ENCODE measurements at places on chromosomes 5 and 9.

- DNase-seq, result no peak
These were observed 689 bp downstream of the CNTRL start for GRCh38 chr9:121075251-121076036.

DNA sequence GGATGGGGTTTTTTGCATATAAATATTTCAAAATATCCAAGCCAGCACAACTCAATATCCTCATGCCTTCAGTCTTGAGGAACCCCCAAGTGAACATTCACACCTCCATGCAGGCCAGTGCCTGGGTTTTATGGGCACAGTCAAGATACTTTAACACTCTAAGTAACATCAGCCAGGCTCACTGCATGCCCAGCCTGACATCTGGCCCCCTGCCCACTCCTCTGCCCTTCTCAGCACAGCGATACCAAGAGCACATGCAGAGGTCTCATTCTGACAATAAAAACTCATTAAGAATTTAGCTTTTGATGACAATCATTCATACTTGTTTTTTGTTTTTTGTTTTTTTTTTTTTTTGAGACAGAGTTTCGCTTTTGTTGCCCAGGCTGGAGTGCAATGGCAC lies 250.0 kb downstream of the CWC27 start:
- DNase-seq, result no peak

- DNase-seq, result no peak
These were observed 32.0 kb upstream of the SPTLC1 start for GRCh38 chr9:92147030-92147851.

DNA sequence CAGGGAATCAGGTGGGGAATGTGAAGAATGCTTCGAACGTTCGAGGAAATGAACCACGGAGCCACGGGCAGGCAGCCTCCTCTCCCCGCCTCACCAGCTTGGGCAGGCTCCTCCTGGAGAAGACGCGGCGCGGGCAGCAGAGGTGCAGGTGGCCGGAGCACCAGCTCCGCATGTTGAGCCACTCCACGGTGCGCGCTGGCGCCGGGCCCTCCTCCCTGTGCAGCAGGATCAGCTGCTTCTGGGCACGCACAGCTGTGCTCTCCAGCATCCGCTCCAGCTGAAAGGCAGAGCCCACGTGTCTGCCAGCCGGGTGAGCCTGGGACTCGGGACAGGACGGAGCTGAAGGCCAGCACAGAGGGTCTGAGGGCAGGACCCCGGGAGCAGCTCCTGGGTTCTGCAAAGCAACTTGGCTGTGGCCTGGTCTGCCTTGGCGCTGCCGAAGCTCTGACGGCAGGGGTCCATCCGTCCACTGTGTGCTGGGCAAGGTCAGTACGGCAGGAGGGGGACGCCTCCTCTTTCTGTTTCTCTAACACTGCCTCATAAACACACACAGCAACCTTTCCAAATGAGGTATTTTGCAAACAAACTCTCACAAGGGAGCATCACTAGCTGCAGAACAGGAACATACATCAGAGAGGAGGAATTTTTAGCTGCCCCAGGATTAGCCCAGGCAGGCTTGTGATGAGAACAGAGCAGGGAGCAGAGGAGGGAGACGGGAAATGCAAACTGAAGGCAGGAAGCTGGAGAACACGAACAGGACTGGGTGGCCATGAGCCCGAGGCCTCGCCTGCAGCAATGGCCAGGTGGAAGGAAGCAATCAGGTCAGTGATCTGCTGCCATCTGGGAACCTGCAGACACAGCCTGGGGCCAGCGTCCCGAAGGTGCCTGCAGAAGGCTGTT lies 20.1 kb upstream of the NSMF start:
- DNase-seq, result no peak

DNA sequence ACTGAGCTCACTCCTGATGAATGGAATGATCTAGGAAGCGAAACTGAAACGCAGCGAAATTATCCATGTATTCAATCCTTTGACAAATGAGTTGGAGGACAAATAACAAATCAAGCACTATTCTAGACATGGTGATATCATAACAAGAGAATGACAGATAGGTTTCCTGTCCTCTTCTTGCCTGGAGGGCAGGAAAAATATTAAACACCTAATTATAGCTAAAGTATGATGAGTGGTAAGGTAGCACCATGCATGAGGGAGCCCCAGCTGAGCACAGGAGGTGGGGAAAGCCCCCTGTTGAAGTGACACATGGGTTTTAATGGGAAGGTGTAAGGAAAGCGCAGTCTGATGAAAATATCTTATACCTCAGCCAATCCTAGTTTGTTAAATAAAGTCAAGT lies 225.2 kb downstream of the NPR3 start:
- no peak for DNase-seq

DNA sequence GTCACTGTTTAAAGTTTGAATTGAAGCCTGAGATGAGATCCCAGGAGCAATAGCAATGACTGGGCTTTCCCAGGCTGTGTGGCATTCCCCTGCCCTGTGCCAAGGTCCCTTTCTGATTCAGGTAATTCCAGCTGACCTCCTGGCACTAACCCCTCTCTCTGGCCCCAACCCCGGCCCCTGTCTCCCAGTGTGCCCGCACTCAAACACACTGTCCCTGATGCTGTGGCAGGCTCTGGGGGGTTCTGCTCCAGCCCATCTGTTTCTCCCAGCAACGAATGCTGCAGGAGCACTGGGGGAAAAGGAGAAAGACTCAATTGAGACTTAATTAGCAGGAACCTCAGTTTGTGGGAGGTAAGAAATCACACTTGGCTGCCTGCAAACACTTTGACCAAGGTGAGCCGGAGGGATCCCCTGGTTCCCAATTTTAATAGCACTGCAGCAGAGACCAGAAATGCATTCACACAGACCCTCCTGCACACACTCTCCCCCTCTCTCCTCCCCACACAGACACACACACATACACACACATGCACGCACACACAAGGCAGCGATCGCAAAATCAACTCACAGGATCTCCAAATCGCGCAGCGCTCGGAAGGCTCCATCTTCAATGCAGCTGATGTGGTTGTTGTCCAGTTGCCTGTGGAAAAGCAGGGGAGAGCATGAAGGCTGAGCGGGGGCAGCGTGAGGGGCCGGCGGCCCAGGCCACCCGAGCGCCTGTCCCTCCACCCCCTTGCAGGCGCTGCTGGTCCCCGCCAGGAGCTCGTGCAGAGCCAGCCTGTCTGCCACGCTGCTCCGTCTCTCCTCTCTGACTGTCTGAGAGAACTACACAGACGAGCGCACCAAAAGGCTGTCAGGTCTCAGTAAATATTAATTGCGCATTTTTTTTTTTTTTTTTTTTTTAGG lies 265.1 kb upstream of the PANK3 start:
- DNase-seq, result no peak

GRCh38 chr9:110750272-110750671 lies 81.7 kb downstream of the MUSK start:
- DNase-seq, result no peak

DNA sequence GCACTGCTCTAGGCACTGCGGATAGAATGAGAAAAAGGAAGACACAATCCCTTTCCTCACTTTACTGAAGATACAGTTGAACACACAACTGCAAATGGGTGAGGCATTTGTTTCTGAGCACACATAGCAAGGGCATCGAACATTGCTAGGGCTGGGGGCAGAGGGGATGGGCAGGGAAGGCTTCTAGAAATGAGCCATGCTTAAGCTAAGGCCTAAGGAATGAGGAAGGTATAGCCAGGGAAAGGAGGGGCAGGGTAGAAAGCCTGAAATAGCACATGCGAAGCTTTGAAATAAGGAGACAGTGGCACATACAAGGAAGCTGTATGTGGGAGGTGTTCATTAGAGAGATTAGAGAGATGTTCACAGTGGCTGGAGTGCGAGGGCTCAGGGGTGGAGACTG lies 92.7 kb downstream of the KIF4B start:
- no peak for DNase-seq

DNA sequence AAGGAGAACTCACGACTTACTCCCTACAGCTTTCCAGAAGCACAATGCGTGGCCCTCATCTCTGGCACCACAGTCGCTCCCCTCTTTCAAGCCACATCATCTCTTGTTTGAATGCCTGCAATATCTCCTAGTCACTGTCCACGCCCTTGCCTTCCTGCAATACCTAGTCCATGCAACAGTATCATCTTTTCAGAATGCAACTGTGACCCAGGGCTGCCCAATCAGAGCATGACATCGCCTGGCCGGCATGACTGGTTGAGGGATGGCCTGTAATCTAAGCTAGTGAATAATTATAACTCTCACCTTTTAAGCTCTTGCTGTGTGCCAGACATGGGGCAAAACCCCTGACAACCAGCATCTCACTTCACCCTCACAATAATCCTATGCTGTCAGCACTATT lies 52.5 kb upstream of the CPEB4 start:
- DNase-seq, result no peak

DNA sequence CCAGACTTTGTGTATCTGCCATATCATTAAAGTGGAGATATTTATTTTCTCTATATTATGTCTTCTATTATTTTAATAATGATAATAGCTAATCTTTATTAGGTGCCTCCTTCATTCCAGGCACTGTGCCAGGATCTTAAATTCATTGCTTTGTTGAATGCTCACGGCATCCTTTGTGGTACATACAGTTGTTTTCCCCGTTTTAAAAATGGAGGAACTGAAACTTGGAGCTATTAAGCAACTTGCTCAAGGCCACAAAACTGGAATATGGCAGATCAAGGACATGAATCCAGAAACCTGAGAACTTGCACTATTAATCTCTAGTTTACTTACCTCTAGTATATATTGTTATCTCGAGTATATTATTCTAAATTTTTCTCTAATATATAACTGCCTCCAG lies 41.5 kb upstream of the PPP3R2 start:
- no peak for DNase-seq

DNA sequence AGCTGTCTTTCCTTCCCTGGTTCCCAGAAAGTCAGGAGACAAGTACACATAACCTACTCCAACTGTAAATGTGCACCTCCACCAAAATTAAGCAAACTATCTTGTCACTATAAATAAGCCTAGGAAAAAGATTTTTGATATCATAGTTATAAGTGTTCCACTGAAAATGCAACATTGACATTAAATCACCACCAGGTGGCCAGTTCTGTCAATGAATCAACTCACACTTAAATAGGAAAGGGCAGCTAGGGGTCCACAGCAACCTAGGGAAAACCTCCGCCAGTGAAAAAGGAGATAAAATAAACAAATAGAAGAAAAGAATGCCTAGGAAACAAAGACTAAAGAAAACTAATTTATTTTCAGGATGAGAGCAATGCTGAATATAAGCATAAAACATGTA lies 243.0 kb upstream of the PTPRD start:
- DNase-seq, result no peak

DNA sequence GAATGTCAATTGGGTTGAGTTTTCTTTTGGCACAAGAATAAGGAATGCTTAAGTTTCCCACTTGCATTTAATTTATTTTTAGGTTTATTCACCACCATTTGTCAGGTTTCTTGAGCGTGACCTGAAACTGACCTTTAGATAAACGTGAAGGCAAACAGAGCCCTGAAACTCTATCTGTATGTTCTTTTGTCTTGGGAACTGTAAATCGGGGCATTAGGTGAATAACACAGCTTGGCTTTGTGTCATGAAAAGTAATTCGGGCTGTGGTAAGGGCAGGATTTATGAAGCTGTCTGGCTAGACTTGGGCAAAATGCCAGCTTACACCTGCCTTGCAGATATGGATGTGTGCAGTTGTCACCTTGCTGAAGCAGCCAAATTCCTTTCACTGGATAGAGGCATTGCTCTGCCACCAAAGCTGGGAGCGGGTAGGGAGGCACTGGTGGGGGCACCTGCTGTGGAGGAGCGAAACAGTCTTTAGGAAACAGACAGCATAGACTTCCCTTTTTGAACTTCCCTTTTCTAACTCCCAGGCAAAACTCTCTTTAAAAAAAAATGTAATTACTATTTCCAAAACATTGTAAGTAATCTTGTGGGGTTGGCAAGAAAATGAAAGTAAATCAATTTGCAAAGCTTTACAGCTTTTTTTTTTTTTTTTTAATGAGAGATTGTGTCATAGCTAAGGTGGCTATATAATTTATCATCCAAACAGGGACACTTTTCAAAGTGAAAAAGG lies 545.2 kb downstream of the CSNK1G3 start:
- no peak for DNase-seq

GRCh38 chr5:97545446-97545845 lies 362.4 kb upstream of the RIOK2 start:
- DNase-seq, result no peak

GRCh38 chr5:2170761-2171160 lies 288.0 kb upstream of the IRX4 start:
- DNase-seq, result no peak

GRCh38 chr9:133117271-133118178 lies 3.5 kb downstream of the RALGDS start:
- no peak for DNase-seq

DNA sequence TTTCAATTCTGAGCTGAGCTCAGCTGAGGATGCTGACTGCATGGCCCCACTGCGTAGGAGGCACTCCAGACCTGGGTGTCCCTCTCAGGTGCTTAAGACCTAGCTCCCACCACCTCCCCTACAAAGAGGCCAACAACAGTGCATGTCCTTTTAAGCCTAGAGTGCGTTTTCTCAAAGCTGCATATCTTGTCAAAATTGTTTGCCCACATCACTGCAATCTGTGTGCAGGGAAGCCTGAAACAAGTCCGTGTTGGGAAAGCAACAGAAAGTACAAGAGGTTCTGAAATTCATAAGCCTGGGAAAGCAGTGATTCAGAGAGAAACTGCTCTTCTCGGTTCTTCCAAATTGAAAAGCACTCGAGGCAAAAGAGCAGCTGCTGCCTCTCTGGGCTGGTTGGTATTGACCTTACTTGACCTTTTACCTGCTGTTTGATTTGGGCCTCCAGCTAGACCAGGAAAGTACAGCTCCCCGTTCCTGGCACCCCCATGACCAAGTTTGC lies 238.4 kb downstream of the NR2F1-AS1 start:
- DNase-seq, result no peak

GRCh38 chr9:6229619-6230018 lies 14.0 kb downstream of the IL33 start:
- no peak for DNase-seq

DNA sequence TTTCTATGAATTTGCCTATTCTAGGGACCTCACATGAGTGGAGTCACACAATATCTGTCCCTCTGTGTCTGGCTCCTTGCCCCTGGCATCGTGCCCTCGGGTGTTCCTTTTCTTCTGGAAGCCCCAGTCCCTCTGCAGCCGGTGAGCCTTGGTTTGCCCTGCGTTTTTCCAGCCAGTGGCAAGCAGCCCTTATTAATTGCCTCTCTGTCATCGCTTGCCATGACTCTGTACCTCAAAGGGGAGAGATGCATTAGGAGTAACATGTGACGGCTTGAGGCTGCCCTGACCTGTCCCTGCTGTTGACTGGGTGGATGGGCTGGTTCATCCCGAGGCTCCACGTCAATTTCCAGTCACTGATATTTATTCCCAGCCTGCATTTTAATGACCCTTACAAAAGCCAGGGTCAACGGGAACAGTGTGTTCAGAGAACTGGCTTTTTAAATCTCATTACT lies 87.3 kb downstream of the CFAP90 start:
- no peak for DNase-seq

- DNase-seq, result no peak
These were observed 9.1 kb downstream of the BRD3 start for GRCh38 chr9:134058716-134059115.

DNA sequence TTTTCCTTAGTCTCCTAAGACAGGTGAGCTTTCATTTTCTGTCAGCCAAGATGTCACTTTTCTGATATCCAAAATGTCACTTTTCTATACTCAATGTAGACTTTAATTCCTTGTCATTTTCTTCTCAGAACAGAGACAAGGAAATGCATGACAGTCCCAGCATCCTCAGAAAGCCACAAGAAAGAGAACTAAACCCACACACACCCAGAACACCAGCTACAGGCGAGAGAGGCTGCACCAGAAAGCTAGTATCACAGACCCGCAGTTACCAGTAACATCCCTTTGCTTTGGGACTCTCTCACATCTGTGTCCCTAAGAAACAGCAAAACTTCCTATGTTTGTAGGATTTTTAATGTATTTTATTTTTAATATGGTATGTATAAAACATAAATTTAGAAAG lies 17.1 kb downstream of the TRMO start:
- DNase-seq, result peak; percentile 33
